Cardiac fibroblast (primary cell): ENCODE measurements at places on chromosomes 11 and 22.

DNA sequence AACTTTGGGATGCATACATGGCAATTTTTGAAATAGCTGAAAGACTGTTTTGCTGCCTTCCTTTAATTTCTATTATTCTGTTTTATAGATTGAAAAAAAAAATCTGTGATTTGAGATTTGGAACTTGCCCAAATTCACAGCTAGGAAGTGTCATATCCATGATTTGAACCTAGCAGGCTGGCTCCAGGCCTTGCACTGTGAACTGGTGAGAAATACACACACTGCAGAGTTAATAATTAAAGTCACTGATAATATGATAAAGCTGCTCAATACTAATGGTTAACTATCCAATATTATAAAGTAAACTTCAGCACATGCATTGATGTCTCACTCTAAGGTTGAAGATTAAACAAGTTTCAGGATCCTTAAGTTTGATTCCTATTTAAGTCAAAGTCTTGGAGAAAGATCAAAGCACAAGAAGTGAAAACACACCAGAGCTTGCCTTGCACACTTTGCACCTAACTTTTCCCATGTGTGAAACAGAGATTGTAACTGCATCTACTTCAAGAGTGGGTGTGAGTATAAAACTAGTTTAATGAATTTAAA is 150.6 kb upstream of the CCDC179 start:
- DNase-seq, result no peak

DNA sequence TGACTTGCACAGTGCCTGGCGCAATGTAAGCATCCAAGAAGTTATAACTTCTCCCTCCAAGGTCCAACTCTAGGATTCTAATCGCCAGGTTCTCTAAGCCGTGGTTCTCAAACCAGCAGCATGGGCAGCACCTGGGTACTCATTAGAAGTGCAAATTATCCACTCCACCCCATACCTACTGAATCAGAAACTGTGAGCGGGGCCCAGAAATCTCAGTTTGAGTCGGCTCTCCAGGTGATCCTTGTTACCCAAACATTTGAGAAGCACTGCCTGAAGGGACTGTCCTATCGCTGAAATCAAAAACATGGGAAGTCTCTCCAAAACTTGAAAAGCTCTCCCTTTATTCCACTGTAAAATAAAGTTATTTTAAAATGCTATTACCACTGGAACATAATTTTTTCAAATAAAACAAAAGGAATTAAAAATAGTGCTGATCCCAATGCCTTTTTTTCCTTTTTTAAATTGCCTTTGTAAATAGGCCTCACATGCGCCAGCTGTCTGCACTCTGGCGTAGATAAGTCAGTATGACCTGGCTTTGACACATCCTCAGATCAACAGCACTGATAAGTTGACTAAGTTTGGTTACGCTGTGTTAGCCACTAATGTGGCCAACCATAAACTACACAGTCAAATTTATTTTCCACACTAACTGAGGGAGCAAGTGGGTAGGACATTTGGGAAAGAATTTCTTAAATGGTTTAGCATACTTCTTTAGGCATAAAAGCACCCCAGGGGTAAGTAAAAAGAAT is 8.4 kb upstream of the CTR9 start:
- peak; percentile 56 for DNase-seq

GRCh38 chr11:62464655-62465054 is 45.8 kb downstream of the SCGB1A1 start:
- DNase-seq, result no peak

- no peak for DNase-seq
These were observed 62.8 kb downstream of the LARGE2 start for GRCh38 chr11:45985212-45985611.

- DNase-seq, result no peak
These were observed 89.0 kb downstream of the SHANK2 start for GRCh38 chr11:71163371-71163770.

- no peak for DNase-seq
These were observed 1267.9 kb downstream of the BRD1 start for GRCh38 chr22:48559647-48560388.

DNA sequence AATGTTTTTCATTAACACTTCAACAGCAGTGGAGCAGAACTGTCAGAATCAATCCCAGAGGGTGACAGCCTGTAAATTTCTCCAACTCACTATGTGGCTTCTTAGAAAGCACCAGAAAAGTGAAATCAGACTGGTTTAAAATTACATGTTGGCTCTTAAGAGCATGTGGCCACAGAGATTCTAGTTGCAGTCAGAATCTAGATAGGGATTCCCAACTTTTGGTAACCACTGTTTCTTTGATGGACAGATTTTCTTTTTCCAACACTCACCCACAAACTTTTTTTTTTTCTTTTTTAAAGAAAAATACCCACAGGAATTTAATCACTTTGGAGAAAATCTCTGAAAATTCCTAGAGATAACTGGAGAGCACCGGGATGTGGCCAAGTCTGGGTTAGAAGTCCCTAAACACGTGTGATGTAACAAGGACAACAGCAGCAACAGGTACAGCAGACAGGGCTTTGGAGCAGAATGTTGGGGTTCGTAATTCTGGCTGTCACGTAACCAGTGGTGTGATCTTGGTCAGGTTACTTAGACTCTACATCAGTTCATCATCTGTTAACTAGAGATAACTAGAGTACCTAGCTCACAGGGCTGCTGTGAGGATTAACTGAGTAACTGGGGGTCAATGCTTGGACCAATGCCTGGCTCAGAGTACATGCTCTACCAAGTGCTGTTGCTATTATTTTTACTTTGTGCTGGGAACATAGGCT is 100.1 kb downstream of the NAT10 start:
- DNase-seq, result peak; percentile 21

- peak; percentile 37 for DNase-seq
These were observed 51.7 kb upstream of the PITPNB start for GRCh38 chr22:27970596-27971220.

GRCh38 chr11:5366856-5367255 is 15.5 kb downstream of the OR51B6 start:
- DNase-seq, result peak; percentile 39

DNA sequence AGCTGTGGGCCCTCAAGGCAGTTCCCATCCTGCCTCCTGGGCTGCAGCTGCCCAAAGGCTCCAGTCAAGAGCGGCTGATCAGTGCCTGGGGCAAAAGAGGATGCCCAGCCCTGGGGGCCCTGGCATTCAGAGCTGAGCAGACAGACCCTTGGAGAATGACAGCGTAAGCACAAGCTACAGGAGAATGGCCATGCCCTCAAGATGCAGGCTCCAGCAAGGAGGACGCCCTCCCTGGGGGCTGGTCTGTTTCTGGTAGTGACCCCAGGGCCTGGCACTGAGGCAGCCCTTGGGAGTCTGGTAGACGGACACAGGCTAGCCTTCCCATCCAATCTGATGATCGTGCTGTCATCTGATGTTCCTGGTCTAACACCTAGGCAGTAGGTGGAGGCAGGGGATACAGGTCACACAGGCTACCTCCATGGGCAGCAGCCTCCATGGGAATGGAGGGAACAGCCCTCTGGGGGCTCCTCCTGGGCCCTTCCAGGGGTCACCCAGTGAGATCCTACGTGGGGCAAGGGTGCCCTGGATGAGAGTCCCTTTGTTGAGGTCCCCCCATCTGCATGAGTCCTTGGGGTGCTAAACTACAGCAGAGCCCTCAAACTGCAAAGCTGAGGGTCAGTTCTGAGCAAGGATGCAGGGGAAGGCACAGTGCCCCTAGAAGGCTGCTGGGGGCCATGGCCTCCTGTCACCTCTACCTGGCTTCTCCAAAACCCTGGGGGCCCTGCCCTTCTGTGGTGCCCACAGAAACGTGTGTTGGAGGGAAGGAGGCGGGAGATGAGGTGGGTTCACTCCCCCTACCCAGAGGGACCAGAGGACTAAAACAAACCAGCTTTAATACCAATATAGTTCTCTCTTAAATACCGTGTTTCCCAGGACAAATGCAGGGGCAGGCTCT is 10.2 kb upstream of the SF1 start:
- DNase-seq, result no peak

GRCh38 chr11:19134004-19134403 is 17.0 kb downstream of the ZDHHC13 start:
- DNase-seq, result no peak

DNA sequence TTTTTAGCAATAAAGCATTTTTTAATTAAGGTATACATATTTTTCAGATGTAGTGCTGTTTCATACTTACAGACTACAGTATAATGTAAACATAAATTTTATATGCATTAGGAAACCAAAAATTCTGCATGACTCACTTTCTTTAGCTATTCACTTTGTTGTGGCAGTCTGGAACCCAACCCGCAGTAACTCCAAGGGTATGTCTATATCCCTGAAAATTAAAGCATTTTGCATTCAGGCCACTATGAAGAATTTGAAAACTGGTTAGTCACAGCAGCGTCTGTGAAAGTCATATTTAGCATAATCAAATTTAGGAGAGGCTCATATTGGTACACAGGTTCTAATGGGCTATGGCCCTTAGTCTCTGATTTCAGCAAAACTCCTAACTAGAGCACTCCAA is 46.8 kb downstream of the BBOX1 start:
- DNase-seq, result peak; percentile 4

GRCh38 chr11:126628790-126629621 is 273.5 kb downstream of the ST3GAL4 start:
- DNase-seq, result peak; percentile 38

DNA sequence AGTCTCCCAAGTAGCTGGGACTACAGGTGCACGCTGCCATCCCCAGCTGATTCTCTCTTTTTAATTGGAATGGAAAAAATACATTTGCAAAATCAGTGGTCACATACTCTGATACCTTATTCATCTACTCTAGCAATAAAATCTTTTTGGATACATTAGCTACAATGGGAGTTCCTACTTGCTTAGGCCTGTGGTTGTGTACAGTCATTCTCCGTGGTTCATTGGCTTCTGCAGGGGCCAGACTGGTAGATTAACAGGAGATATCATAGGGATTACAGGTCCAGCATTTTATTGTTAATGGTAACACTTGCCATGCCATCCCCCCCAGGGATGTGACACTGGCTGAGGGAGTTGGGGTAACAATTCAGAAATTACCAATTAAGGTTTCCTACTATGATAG is 140.0 kb downstream of the ADAMTS15 start:
- no peak for DNase-seq

DNA sequence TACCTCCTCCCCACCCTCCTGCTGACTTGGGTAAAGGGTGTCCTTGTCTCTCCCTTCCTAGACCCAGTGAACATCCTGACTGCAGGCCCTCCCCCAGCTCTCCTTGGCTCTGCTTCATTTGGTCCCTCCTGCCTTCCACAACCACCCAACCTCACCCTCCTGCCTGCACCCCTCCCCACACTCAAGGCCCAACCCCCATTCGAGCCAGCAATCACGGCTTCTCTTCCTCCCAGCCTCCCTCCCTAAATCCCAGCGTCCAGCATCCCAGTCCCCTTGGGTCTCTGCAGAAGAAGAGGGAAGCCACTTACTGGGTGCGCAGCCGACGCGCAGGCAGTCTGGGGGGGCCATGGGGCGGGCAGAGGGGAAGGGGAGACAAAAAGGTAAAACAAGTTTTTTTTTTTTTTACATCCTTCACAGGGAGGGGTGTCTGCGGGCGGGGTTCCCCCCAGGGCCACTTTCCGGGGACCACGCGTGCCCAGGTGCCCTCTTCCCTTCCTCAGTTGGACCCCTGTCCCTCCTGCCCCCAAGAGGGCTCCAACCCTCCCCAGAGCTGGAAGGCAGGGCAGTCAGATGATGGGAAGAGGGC is 62.5 kb downstream of the SLC22A12 start:
- DNase-seq, result no peak

- DNase-seq, result peak; percentile 72
These were observed 12.8 kb downstream of the PACSIN2 start for GRCh38 chr22:43002202-43002586.

DNA sequence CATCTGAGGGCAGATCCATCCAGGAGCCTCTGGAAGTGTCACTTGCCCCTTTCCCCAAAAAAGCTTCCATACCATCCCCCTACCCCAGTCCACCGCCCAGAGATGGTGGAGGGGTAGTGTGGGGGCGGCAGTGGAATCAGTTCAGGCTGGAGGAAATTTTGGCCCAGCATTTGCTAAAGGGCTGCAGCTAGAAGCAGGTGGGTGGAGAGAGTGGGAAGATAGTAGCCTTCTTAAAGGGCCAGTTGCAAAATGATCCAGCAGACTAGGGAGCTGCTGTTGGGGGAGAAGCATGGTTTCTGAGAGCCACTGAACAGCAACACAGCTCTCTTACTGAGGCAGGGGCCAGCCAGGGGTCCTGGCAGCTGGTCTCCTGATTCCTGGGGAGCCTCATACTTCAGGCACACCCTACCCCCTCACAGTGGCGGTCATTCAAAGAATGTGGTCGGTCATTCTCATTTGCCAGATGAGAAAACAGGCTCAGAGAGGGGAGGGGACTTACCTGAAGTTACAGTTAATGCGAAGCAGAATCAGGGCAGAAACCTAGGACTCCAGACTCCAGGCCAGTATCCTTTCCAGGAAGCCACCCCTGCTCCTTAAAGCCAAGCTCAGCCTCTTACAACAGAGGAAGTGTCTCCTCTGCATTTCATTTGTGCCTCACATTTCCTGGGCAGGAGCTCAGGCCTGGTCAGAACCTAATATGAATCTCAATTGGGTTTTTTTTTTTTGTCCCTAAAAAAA is 5.4 kb downstream of the SEC14L2 start:
- DNase-seq, result peak; percentile 37

- DNase-seq, result no peak
These were observed 6.8 kb upstream of the CACNA1I start for GRCh38 chr22:39563571-39564428.

- no peak for DNase-seq
These were observed 48.6 kb downstream of the ARFGAP3 start for GRCh38 chr22:42808521-42808920.

- peak; percentile 5 for DNase-seq
These were observed 912.8 kb downstream of the DLG2 start for GRCh38 chr11:84714316-84714780.

- DNase-seq, result no peak
These were observed 861.4 kb downstream of the NTM start for GRCh38 chr11:132231656-132232347.

DNA sequence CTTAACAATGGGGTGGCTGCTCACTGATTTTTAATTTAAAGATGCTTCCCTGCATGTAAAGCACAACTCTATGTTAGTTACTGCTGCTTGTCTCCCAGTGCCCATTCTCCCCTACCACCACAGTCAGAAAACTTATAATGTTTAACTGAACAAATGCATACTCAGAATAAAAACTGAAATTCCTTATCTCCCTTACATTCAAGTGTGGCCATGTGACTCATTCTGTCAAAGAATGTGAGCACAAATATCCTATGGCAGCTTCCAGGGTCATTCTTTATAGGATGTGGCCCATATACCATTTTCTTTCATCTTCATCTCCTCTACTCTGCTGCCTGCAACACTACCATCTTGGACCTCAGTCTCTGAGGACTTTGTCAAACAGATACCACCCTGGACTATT is 374.8 kb downstream of the DYNC2H1 start:
- DNase-seq, result no peak

DNA sequence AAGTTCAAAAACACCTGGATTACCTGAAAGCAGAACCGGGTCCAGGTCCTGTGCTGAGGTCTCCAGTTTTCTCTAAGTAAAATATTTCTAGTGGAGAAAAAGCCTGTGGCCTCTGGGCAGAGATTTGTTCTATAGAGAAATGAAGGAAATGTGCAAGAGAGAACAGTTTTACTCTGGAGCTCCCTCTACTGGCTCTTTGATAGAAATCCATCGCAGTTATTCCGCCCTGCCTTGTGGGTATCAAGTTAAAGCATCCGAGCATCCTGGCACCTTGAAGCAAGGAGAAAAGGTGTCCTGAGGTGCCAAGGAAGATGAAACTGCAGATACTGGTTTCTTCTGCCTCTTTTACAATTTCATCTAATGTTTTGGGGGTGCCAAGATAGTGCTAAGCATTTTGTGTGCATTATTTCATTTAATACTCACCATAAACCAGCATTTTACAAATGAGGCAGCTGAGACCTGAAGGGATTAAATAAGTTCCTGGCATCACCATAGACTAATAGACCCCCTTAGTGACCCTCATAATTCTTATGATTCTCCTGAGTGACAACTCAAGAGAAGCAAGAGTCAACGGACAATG is 113.1 kb upstream of the HSD17B12 start:
- DNase-seq, result peak; percentile 69
